ENCODE measurements at places on chromosomes 11 and 22. TPM values are rescaled to one million over a fixed set of nuclear protein-coding genes. Genes with fewer than 3 reads are reported as not detected.

- DNase-seq, result no peak
Observed at GRCh38 chr22:37177221-37177620, 10.8 kb downstream of the C1QTNF6 start.

DNA sequence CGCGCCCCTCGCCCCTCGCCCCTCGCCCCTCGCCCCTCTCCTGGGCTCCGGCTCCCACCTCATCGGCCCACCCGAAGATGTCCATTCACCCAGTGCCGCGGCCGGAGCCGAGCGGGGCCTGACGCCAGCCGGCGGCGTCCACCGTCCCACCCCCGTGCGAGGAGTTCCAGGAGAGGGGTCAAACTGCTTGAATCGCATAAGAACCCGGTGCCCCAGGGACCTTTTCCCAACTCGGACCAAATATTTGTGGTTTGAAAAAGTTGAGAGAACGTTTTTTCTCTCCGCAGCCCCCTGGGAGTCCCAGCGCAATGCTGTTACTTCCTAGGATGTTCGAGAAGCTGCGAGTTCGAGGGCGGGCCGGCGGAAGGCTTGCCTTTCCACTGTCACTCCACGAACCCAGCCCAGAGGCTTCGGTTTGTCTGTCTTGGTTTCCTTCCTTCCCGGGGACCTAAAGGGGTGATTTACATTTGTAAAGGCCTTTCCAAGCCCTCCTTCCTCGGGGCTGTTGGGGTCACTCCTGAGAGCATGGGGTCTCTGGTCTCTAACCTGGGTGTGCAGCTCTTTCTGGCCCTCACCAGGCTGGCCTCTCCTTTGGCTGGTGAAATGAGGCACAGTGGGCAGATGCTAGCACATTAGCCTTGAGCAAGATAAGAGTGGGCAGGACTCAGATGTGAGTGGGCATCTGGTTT, 38.0 kb downstream of the ETS1 start:
- peak; percentile 18 for DNase-seq

DNA sequence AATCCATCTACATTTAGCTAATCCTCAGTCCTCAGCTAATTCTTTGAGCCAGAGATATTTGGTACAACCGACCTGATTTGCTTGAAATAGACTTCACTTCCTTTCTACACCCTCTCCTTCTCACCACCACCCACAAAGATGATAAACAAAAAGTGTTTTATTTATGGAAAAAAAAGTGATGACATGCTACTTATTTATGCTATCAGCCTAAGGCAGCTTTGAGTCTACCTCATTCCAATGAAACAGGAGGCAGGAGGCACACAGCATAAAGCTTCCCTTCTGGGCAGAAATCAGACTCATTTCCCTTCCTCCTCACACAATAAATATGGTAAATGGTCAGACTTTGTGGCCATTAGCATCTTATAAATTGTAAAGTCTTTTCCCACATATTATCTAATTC, 325.7 kb downstream of the SOX6 start:
- no peak for DNase-seq

GRCh38 chr22:21657020-21657359, 8.8 kb upstream of the PPIL2 start:
- no peak for DNase-seq

DNA sequence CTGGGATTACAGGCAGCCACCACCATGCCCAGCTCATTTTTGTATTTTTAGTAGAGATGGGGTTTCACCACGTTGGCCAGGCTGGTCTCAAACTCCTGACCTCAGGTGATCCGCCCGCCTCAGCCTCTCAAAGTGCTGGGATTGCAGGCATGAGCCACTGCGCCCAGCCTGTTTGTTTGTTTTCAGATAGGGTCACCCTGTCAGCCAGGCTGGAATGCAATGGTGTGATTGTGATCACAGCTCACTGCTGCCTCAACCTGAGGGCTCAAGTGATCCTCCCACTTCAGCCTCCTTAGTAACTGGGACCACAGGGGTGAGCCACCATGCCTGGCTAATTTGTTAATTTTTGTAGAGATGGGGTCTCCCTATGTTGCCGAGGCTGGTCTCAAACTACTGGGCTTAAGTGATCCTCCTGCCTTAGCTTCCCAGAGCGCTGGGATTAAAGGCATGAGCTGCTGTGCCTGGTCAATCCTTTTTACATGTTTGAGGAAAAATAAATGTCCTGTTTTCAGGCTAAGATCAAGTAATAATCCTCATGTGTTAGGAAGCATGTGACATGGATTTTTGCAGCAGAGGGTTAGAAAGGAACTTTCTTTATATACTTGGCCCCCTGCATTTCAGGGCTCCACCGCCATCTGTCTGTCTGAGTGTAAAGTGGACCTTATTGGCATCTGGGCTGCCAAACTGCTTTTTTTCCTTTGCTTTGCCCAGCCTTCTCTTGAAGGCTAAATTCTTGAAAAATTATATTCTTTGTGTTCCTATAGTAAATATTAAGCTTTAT, 4.8 kb upstream of the SLC3A2 start:
- DNase-seq, result no peak

DNA sequence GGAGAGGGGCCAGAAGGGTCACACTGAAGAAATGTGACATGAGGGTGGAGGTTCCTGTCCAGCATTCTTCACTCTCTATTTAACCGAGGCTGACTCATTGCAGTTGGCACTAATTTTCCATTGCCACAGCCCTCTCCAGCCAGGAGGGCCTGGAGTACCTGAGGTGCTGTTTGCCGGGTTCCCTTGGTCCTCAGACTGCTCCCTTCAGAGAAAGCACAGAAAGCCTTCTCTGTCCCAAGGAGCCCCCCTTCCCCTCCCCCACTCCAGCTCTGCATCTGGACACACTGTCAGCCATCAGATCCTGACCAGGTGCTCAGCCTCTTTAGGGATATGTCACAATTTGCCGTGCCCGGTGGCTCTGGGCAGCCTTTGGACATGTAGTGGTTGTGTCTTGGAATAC, 3.2 kb upstream of the C11orf91 start:
- DNase-seq, result no peak

- DNase-seq, result no peak
Observed at GRCh38 chr11:74577624-74578396, 14.6 kb upstream of the POLD3 start.

GRCh38 chr22:48135592-48135991, 1373.1 kb downstream of the TBC1D22A start:
- DNase-seq, result no peak

DNA sequence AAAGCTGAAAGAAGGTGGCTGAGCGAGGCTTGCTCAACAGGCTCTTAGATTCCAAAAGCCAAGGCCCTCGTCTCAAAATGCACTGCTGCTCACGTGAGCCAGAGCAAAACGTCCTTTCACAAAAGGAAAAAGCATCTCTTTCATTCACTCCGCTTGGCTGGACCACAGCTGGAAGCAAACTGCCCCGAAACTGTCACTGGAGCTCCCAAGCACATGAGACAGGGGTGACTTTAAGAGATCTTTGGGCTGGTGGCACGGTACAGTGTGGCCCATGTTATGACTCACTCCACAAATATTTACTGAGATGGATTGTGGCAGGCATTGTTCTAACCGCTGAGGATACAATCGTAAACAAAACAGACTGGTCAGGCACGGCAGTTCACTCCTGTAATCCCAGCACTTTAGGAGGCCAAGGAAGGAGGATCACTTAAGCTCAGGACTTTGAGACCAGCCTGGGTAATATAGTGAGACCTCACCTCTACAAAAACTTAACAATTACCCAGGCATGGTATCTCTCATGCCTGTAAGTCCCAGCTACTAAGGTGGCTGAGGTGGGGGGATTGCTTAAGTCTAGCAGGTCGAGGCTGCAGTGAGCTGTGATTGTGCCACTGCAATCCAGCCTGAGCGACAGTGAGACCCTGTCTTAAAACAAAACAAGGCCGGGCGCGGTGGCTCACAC, 3.6 kb downstream of the PLA2G6 start:
- peak; percentile 62 for DNase-seq

GRCh38 chr11:126485021-126485792, 129.7 kb downstream of the ST3GAL4 start:
- no peak for DNase-seq

The TBC1D10A gene
- 41.2 TPM for total RNA-seq

The ATP6V1E1 gene
- total RNA-seq, result 102 TPM

The ESAM gene
- 9.6 TPM for total RNA-seq

The MMP13 gene
- total RNA-seq, result not detected

Measured in left colon (tissue), 2 donors.